ENCODE measurements at places on chromosomes 3 and 15. TPM values are rescaled to one million over a fixed set of nuclear protein-coding genes. Genes with fewer than 3 reads are reported as not detected.
A peak's percentile ranks its signal among the peaks of the same experiment; 100 is the strongest.

EPHA3 gene
- total RNA-seq, result not detected

MESP2 gene
- total RNA-seq, result not detected

- DNase-seq, result no peak
- H3K27ac ChIP-seq, result no peak overlapping the region
- no peaks in the 10 kb centered on the region for H3K36me3 ChIP-seq
- no peak overlapping the region for H3K4me3 ChIP-seq
- no peaks in the 10 kb centered on the region for H3K27me3 ChIP-seq
Observed at GRCh38 chr3:185988080-185988815, 50.4 kb upstream of the TRA2B start.

DNA sequence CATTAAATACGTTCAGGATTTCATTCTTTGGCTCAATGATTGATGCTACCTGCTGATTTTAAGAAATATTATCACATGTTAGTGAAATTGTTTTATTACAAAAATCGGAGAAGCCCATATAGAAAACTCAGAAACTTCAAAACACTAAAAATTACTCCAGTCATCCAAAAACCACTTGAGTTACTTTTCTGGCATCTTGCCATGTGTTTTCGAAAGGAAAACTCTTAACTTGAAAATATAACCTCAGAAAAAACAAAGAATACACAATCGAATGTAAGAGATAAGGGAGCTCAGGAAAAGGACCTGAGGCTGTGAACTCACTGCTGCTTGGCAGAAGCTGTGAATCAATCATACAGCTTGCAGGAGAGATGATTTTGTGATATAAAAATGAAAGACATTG is 151.3 kb upstream of the SLITRK3 start:
- H3K27ac ChIP-seq, result no peak overlapping the region
- no peaks in the 10 kb centered on the region for H3K36me3 ChIP-seq
- H3K4me3 ChIP-seq, result no peak overlapping the region
- H3K27me3 ChIP-seq, result no peaks in the 10 kb centered on the region

DNA sequence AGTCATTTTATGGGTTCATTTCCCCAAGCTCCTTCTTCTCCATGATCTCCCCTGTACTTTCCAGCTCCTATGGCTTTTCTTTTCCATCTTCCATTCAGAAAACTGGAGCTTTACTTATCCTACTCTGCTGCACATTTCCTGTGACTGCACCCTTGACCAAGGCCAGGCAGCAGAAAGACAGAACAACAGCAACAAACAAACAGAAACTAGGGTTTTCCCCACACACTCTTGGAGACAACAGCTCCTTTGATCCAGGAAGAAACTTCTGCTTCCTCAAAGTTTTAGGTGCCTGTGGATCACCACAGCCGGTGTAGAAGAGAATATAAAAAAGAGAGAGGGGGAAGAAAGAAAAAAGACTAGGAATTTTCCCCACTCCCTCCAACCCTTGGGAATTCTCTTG is 342.3 kb upstream of the CFAP20DC start:
- H3K36me3 ChIP-seq, result no peaks in the 10 kb centered on the region
- no peak overlapping the region for H3K4me3 ChIP-seq
- DNase-seq, result no peak
- no peaks in the 10 kb centered on the region for H3K27me3 ChIP-seq
- H3K4me1 ChIP-seq, result no peaks in the 10 kb centered on the region
- no peak overlapping the region for H3K27ac ChIP-seq

- no peaks in the 10 kb centered on the region for H3K27me3 ChIP-seq
- H3K4me1 ChIP-seq, result peaks cover 5% of the 10 kb centered on the region
- DNase-seq, result peak; percentile 31
- peaks cover 10% of the 10 kb centered on the region for H3K36me3 ChIP-seq
Observed at GRCh38 chr15:64209680-64210334, 47.0 kb upstream of the PPIB start.

DNA sequence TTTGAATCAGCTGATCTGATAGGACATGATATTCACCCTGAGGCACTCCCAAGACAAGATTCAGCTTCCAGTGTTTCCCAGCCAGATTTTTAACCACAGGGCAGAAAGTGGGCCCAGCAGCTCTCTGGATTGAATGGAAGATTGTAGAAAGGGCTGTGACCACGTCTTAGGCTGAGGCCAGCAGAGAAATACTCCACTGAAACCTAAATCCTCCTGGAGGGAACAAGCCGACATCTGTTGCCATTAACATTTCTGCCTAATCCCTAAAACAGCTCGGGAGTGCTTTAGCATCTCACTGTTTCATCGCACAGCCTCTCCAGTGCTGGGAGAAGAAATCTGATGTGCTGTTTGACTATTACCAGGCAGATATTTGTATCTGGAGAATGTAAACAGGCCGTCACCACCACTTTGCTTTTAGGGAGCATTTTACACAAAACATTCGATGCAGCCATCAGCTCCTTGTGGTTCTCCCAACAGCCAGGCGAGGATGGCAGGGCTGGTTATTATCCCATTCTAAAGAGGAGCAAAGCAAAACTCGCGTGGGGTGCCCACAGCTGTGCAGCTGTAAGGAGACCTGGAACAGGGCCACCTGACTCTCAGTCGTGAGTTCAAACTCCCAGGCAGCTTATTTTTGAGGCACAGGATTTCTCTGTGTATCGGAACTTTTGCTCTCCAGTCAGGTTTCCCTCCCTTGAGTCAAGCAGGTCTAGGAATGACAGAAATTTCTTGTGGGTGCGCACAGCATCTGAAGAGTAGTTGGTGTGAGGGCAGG is 117.4 kb downstream of the LIPC start:
- H3K4me3 ChIP-seq, result no peak overlapping the region
- no peak overlapping the region for H3K27ac ChIP-seq
- H3K27me3 ChIP-seq, result no peaks in the 10 kb centered on the region
- DNase-seq, result no peak
- peaks cover 58% of the 10 kb centered on the region for H3K4me1 ChIP-seq

ATP13A5 gene
- not detected for total RNA-seq

DNA sequence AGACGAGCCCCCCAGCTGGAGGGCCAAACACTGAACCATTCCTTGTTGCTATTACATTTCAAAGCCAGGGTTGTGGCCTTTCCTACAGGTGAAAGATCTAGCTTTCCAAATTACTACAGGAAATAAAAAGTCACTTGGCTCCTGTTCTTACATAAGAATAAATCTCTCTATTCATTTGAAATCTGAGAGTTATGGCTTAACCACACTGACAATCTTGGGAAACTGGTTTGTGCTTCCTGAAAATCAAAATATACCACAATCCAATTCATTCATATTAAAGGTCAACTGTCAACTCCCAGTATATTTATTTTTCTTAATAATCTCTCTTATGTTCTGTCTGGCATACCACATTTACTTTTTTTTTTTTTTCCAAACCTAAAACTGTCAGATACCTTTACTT is 103.7 kb upstream of the LMOD3 start:
- H3K4me1 ChIP-seq, result no peaks in the 10 kb centered on the region
- no peaks in the 10 kb centered on the region for H3K36me3 ChIP-seq
- no peak overlapping the region for H3K27ac ChIP-seq
- no peaks in the 10 kb centered on the region for H3K27me3 ChIP-seq
- DNase-seq, result no peak

CCDC80 gene
- total RNA-seq, result 58.4 TPM

DNA sequence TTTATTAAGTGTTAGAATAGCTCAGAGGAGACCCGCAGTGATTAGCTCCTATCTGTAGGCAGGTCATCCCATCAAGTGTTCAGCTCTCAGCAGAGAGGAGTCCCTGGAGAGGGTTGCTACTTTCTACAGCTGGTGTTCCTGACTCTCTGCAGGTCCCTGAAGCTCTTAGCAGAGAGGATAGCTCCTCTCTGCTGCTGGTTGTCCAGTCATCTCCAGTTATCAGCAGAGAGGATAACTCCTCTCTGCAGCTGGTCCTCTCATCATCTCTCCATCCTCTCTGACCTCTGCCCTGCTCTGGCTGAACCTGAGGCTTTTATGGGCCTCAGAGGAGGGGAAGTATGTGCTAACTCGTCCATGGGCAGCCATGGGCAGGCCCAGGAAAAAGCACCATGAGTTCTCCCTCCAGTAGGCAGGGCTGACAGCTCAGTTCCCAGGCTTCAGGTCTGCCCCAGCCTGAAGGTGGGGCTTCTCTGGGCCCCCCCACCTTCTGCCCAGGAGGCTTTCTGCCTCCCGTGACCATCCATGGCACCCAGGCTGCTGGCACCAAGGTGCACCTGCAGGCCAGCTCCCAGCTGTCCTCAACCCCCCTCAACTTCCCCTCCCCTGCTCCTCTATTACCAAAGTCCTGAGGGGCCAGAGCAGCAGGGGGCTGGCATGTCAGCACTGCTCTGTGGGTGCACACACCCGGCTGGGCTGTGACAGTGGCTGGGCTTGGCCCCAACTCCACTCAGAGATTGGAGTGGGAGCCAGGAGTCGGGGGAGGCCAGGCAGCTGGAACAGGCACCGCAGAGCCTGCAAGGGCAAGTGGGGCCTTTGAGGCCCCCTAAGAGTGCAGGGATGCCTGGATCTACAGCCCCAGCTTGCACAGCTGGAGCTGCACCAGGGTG is 98.9 kb upstream of the FRMD4B start:
- no peaks in the 10 kb centered on the region for H3K36me3 ChIP-seq
- H3K4me3 ChIP-seq, result no peak overlapping the region
- no peak for DNase-seq

DNA sequence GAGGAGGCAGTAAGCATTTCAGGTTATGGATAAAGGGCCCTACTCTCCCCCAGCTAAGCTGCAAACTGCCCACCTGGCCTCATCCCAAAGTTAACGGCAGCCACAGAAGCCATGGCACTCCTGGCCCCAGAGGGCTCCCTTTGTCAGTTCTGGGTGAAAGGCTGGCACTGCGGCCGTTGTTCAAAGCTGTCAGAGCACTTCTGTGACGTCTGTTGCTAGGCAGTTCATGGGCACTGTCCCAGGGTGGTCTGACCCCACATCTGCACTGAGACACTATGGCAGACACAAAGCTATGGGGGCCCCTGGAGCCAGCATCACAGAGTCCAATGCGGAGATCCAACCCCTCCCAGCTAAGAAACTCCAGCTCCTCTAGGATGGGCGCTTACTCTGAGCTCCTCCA is 30.0 kb downstream of the TLE3 start:
- peaks cover 90% of the 10 kb centered on the region for H3K36me3 ChIP-seq
- H3K4me1 ChIP-seq, result no peaks in the 10 kb centered on the region
- DNase-seq, result no peak
- no peaks in the 10 kb centered on the region for H3K27me3 ChIP-seq
- no peak overlapping the region for H3K27ac ChIP-seq

DNA sequence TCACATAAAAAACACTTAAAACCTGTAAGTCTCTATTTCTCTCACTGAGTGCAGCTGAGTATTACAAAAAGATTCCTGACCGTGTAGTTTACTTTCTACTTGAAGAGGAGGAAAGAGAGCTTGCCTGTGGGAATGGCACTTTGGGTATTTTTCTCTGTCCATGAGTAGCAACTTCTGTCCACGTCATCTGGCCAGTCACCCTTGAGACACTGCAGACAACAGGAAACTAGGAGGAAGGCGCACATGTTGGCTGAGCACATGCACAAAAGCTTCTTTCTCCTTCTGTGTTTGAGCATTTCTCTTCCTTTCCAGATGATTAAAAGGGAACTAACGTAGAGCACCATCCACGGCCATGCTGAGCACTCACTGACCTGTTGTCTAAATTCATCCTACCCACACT is 19.7 kb downstream of the STARD5 start:
- no peak for DNase-seq
- H3K36me3 ChIP-seq, result no peaks in the 10 kb centered on the region
- H3K27ac ChIP-seq, result no peak overlapping the region
